ENCODE measurements at places on chromosomes 12 and 14. TPM values are rescaled to one million over a fixed set of nuclear protein-coding genes. Genes with fewer than 3 reads are reported as not detected.

DNA sequence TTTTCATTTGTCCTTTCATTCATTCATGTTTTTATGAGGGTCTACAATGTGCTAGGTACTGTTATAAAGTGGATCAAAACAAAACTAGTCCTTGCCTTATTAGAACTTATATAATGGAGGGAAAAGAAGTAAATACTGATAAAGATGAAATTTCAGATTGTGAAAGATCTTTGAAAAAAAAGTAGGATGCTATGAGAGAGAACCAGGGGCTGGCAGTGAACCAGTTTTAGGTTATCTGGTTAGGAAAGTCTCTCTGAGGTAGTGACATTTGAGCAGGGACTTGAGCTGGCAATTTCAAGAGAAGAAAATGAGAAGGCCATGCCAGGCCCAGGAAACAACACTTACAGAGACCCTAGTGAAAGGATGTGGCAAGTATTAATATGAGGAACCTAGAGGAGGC, 57.3 kb upstream of the E2F7 start:
- H3K27me3 ChIP-seq: no peaks in the 10 kb centered on the region
- H3K4me3 ChIP-seq: no peak overlapping the region
- no peaks in the 10 kb centered on the region for H3K36me3 ChIP-seq

DNA sequence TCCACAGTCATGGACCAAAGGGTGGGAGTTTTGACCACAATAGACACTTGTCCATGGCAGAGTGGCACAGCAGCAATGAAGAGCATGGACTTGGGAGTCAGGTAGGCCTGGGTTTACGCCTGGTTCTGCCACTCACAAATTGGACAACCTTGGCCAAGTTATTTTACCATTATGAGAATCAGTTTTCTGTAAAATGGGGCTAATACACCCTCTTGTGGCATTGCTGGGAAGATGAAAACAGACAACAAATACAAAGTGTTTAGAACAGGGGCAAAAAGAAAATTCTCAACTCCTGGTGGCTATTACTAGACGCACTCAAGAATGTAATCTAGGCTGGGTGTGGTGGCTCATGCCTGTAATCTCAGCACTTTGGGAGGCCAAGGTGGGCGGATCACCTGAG, 2.6 kb downstream of the C12orf43 start:
- no peak for DNase-seq
- no peaks in the 10 kb centered on the region for H3K27me3 ChIP-seq
- no peak overlapping the region for H3K27ac ChIP-seq

The NINJ2 gene
- 1.4 TPM for total RNA-seq

DNA sequence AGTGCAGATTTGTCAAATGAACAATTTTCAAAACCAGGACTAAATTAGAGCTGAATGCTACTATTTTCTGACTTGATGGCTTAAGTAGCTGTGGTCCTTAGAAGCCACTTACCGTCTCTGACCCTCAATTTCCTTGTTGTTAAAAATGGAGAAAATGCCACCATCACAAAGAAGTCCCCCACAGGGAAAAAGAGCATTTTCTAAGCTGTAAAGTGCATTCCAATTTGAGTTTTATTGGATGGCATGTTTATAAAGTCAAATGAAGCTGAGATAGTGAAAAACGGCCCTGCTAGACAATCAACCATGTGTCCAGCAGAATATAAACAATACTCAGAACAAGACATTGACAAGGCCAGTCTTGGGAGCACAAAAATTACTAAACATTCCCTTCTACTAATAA, 53.6 kb downstream of the GOLGA5 start:
- peak; percentile 6 for DNase-seq
- H3K36me3 ChIP-seq: no peaks in the 10 kb centered on the region
- no peaks in the 10 kb centered on the region for H3K27me3 ChIP-seq
- H3K4me1 ChIP-seq: peaks cover 19% of the 10 kb centered on the region
- H3K4me3 ChIP-seq: no peak overlapping the region
- H3K27ac ChIP-seq: no peak overlapping the region

GRCh38 chr12:52618866-52619265, 507 bp upstream of the KRT73 start:
- H3K36me3 ChIP-seq: no peaks in the 10 kb centered on the region
- no peak overlapping the region for H3K4me3 ChIP-seq
- H3K27ac ChIP-seq: no peak overlapping the region
- H3K4me1 ChIP-seq: no peaks in the 10 kb centered on the region

GRCh38 chr14:104239861-104240301, 101.5 kb downstream of the KIF26A start:
- H3K36me3 ChIP-seq: no peaks in the 10 kb centered on the region
- no peaks in the 10 kb centered on the region for H3K4me1 ChIP-seq

- no peaks in the 10 kb centered on the region for H3K27me3 ChIP-seq
- no peaks in the 10 kb centered on the region for H3K36me3 ChIP-seq
These were observed 1.5 kb upstream of the SLC25A47 start for GRCh38 chr14:100321473-100322137.

- H3K27me3 ChIP-seq: peaks cover 4% of the 10 kb centered on the region
- H3K4me1 ChIP-seq: no peaks in the 10 kb centered on the region
- no peak for DNase-seq
- no peaks in the 10 kb centered on the region for H3K36me3 ChIP-seq
- H3K4me3 ChIP-seq: no peak overlapping the region
These were observed 16.2 kb upstream of the RNASE1 start for GRCh38 chr14:20818861-20819260.

GRCh38 chr14:96104469-96105057, 65.4 kb downstream of the C14orf132 start:
- no peaks in the 10 kb centered on the region for H3K36me3 ChIP-seq
- no peak overlapping the region for H3K27ac ChIP-seq
- no peak overlapping the region for H3K4me3 ChIP-seq
- no peaks in the 10 kb centered on the region for H3K4me1 ChIP-seq

The STAC3 gene
- 1.0 TPM for total RNA-seq

The MANSC4 gene
- 0.65 TPM for total RNA-seq

DNA sequence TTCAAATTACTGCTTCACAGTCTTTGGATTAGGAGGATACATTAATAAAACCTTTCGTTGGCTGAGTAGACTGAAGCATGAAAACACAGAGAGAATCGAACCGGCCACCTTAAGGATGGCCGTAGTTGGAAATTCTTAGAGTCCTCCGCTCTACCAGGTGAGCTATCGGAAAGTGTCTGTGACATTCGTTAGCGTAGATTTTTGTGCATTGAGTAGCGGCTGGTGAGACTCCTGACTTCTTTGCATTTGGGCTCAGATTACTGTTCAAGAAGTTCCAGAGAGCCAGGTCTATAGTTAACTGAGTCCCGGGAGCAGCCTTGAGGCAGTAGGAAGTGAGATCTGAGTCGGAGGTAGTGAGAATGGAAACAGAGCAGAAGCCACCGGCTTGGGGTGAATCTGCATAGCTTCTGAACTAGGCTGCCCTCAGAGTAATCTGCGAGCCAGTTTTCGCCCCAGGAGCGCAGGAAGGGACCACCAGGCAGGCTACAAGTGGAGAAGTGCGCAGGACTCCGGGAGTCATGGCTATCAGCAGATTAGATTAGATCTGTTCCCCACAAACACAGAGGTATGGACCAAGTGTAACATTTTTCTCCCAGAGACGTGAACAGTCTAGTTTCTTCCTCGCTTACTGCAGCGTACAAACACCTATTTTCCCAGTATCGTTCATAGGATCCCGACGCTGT, 11.0 kb downstream of the OR6S1 start:
- no peak overlapping the region for H3K27ac ChIP-seq
- H3K36me3 ChIP-seq: no peaks in the 10 kb centered on the region
- peak; percentile 28 for DNase-seq
- H3K4me3 ChIP-seq: peak overlapping the region; percentile 61

The MFAP5 gene
- total RNA-seq: not detected

The STXBP6 gene
- not detected for total RNA-seq

GRCh38 chr14:86501611-86502010, 971.7 kb downstream of the FLRT2 start:
- no peaks in the 10 kb centered on the region for H3K36me3 ChIP-seq
- DNase-seq: no peak
- no peak overlapping the region for H3K4me3 ChIP-seq
- no peaks in the 10 kb centered on the region for H3K4me1 ChIP-seq
- H3K27me3 ChIP-seq: no peaks in the 10 kb centered on the region
- H3K27ac ChIP-seq: no peak overlapping the region

GRCh38 chr12:84561351-84561750, 351.2 kb downstream of the SLC6A15 start:
- no peak overlapping the region for H3K27ac ChIP-seq
- no peaks in the 10 kb centered on the region for H3K27me3 ChIP-seq
- H3K36me3 ChIP-seq: no peaks in the 10 kb centered on the region
- H3K4me1 ChIP-seq: no peaks in the 10 kb centered on the region

GRCh38 chr12:117441751-117442150, 80.3 kb upstream of the NOS1 start:
- no peak overlapping the region for H3K27ac ChIP-seq
- H3K36me3 ChIP-seq: no peaks in the 10 kb centered on the region
- no peaks in the 10 kb centered on the region for H3K27me3 ChIP-seq
- no peak for DNase-seq

DNA sequence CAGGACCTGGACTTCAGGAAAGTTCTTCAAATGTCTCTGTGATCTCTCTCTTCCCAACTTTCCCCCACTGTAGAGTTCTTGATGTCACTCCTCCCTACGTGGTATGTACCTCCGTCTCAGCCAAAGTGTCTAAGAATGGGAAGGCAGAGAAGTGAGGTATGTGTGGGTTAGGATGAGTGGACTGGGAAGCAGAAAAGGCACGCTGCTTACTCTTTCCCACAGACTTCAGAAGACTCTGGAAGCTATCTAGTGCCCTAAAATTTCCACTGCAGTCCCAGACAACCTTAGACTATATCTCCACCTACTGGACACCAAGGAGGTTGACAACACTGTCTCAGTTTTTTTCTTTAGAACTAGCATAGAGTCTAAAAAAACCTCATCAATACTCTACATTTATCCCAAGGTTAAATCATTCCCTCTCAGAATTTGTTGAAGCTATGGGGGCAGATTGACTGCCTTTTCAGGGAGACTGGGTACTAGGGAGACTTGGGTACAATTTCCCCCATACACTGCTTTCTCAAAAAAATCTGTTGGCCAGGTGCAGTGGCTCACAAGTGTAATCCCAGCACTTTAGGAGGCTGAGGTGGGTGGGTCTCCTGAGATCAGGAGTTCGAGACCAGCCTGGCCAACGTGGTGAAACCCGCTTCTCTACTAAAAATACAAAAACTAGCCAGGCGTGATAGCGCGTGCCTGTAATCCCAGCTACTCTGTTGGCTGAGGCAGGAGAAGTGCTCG, 20.6 kb upstream of the ITGA5 start:
- peak; percentile 77 for DNase-seq
- no peaks in the 10 kb centered on the region for H3K36me3 ChIP-seq
- H3K27ac ChIP-seq: peak overlapping the region; percentile 6
- H3K27me3 ChIP-seq: no peaks in the 10 kb centered on the region

DNA sequence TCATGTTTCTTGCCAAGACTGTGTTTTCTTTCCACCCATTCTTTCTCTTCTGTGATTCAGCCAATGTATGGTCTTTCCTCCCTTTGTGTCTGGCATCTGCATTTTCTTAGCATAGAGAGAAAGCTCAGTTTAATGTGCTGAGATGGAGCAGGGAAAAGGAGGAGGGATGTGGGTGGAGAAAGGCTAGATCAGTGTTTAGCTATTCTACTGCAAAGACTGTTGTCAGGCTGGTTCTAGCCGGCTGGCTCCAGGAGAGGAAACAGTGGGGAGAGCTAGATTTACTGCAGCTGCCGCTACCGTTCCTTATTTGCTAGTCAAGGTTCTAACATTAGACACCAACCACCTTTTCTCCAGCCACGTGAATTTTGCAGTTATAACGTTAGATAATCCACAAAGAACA, 5.2 kb upstream of the RIMKLB start:
- H3K36me3 ChIP-seq: no peaks in the 10 kb centered on the region
- peaks cover 34% of the 10 kb centered on the region for H3K4me1 ChIP-seq
- no peak overlapping the region for H3K4me3 ChIP-seq
- no peaks in the 10 kb centered on the region for H3K27me3 ChIP-seq
- H3K27ac ChIP-seq: peak overlapping the region; percentile 44
- peak; percentile 97 for DNase-seq

DNA sequence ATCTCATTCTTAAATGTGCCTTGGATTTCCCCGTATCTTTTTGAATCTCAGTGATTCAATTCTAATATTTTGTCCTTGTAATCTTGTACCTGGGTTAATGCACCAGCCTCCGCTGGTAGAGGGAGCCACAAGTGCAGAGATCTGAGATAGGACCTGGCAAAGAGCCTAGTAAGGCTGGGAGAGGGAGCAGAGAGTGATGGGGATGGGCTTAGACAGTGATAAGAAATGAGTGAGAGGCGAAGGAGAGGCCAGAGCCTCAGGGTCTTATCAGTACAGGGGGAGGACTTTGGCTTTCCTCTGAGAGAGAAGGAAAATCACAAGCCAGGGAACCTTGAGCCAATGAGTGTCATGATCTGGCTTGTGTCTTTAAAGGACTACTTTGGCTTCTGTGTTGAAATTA, 30.5 kb upstream of the LMNTD1 start:
- H3K4me3 ChIP-seq: no peak overlapping the region
- H3K27me3 ChIP-seq: no peaks in the 10 kb centered on the region
- H3K36me3 ChIP-seq: no peaks in the 10 kb centered on the region
- peak; percentile 28 for DNase-seq
- no peak overlapping the region for H3K27ac ChIP-seq
- no peaks in the 10 kb centered on the region for H3K4me1 ChIP-seq

The POTEG gene
- not detected for total RNA-seq

DNA sequence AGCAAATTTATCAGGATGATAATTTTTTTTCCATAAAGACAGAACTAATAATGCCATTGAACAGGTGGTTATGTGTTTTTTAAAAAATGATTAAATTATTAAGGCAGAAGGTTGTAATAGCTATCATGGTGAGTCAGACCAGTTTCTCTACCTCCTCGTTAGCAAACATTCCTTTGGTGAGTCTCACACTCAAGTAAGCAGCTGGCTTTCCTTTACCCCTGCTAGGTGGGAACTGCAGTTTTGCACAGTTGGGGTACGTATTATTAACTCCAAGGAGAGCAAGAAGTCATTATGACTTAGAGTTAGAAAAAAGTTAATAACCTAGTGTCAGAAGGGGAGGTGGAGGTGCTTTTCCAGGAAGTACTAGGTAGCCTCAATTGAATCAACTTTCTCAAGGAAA, 165.3 kb downstream of the SNAPC1 start:
- H3K27me3 ChIP-seq: peaks cover 26% of the 10 kb centered on the region
- H3K4me1 ChIP-seq: no peaks in the 10 kb centered on the region
- no peak overlapping the region for H3K4me3 ChIP-seq
- no peak overlapping the region for H3K27ac ChIP-seq
- H3K36me3 ChIP-seq: no peaks in the 10 kb centered on the region

DNA sequence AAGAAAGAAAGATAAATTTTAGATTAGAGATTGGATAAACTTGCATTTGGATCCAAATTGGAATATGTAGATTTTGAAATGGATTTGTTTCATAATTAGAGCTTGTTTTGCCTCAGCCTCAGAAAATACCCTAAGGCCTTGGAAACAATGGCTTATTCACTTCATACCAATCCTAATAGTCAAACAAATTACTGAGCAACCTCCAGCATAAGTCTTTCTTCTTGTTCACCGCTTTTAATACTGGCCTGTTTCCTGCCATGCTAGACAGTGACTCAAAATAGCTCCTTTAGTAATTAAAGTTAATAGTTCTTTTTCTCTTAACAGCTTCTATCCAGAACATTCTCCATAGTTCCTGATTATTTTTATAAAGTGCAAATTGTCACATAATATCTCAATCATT, 110.9 kb upstream of the DNM1L start:
- peak overlapping the region; percentile 5 for H3K4me3 ChIP-seq
- H3K4me1 ChIP-seq: peaks cover 20% of the 10 kb centered on the region
- peaks cover 2% of the 10 kb centered on the region for H3K36me3 ChIP-seq
- H3K27ac ChIP-seq: peak overlapping the region; percentile 79

The CD163 gene
- not detected for total RNA-seq

The ARG2 gene
- 22.5 TPM for total RNA-seq

Measured in endothelial cell of umbilical vein (primary cell).